ENCODE measurements at places on chromosomes 3 and 15. TPM values are rescaled to one million over a fixed set of nuclear protein-coding genes. Genes with fewer than 3 reads are reported as not detected.

DNA sequence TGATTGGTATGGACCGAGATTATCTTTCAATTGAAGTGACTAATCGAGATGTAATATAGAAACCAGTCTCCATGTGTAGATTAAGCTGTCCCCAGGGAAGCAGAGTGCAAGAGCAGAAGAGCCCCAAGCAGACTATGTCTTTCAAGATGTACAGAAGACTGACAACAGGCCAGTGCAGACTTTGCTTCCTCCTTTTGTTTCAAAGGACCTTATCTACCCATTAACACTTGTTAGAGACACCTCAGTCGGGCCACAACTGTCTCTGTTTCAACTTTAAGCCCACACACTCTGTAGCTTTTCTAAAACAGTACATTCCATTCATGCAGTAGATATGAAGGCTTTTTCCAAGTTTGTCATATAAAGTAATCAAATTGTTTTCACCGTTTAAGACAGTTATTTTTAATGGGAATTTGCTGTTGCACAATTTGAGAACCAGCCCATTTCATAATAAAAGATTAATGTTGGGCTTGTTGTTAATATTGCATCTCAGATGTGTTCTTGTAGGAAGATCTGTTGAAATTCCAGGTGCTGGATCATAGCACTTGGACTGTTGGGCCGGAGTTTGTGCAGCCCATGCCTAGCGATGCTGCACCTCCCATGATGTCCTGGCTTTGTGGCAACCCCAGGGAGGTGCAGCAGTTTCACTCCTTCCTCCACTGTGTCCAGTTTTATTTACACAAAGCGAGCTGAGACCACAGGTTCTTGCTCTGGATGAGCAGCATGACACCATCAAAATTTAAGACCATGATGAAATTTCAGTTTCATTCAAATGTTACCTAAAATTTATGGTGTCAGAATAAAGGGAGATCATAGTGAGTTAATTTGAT lies 12.4 kb downstream of the GORASP1 start:
- peak; percentile 74 for ATAC-seq

GRCh38 chr15:68500363-68501258 lies 68.6 kb upstream of the ITGA11 start:
- ATAC-seq, result no peak

GRCh38 chr15:85603703-85604102 lies 191.0 kb downstream of the KLHL25 start:
- no peak for ATAC-seq

GRCh38 chr3:115550285-115550761 lies 73.0 kb upstream of the GAP43 start:
- ATAC-seq, result peak; percentile 59

DNA sequence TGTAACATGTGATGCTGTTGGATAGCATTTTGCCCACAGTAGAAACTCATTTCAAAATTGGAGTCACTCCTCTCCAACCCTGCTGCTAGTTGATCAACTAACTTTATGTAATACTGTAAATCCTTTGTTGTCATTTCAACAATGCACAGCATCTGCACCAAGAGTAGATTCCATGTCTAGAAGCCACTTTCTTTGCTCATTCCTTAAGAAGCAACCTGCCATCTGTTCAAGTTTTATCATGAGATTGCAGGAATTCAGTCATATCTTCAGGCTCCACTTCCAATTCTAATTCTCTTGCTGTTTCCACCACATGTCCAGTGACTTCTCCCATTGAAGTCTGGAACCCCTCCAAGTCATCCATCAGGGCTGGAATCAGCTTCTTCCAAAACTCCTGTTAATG lies 42.9 kb downstream of the AKAP13 start:
- ATAC-seq, result no peak

GRCh38 chr15:62059816-62060112 lies 483 bp downstream of the VPS13C start:
- ATAC-seq, result peak; percentile 33

- ATAC-seq, result no peak
Observed at GRCh38 chr3:151813799-151814198, at the start of gene AADAC. TSS of gene AADAC (plus strand) at chr3:151814116. CDS start at chr3:151814163, 47 bp downstream.

DNA sequence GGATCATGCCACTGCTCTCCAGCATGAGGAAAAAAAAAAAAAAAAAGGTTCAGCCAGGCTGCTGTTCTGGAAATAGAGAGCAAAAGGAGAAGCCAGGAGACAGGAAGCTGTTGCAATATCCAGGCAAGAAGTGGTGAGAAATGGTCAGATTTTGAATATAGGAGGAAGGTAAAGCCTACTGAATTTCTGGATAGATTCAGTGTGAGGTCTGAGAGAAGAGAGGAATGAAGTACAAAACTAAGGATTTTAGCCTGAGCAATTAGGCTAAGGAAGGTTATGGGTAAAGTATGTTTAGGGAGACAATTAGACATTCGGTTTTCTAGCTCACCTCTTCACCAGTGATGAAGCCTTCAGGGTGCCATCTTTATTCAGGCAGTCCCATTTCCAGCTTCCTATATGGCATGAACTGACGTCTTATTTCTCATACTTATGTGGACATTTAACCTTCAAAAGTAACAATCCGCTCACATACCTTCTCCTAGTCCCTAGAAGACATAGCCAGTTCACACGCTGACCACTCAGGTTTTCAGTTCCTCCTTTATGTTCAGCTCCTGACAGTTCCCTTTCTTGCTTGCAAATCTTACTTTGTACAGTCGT lies 57.2 kb downstream of the KIF9 start:
- no peak for ATAC-seq

- ATAC-seq, result no peak
Observed at GRCh38 chr3:10635446-10636076, 130.2 kb upstream of the ATP2B2 start.

GRCh38 chr15:50068016-50068415 lies 51.0 kb downstream of the ATP8B4 start:
- no peak for ATAC-seq

GRCh38 chr3:168589376-168589775 lies 493.7 kb upstream of the GOLIM4 start:
- no peak for ATAC-seq

DNA sequence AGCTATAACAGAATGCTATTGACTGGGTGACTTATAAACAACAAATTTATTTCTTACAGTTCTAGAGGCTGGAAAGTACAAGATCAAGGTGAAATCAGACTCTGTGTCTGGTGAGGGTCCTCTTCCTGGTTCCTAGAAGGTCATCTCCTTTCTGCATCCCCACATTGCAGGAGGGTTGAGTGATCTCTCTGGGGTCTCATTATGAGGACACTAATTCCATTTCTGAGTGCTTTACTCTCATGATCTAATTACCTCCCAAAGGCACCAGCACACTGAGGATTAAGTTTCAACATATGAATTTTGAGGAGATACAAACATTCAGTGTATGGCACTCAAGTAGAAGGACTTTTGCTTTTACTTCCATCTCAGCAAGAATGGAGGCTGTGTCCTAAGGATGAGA lies 534.1 kb upstream of the KCNMB2 start:
- ATAC-seq, result no peak

DNA sequence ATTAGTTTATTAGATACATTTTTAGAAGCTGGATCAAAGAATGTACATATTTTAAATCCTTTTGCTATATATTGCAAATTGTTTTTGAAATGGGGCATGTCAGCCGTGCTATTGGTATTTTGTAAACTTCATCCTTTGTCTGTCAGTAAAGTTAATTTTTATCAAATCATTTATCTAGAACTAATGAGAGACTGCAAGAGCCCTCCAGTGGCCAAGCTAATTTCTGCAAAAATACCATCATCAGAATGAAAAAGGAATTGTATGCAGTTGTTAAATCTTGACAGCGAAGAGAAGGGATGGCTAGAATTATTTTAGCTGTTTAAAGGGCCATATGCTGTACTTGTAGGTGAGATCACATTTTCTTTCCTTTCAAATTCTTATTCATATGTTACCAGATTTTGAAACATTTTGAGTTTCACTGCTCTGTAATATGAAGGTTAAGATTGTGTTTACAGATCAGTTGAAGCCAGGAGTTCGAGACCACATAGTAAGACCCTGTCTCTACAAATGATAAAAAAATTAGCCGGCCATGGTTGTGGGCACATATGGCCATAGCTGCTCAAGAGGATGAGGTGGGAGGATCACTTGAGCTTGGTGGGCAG lies 8.1 kb upstream of the CLDN11 start:
- no peak for ATAC-seq

- no peak for ATAC-seq
Observed at GRCh38 chr3:194161131-194162045, 25.4 kb downstream of the HES1 start.

DNA sequence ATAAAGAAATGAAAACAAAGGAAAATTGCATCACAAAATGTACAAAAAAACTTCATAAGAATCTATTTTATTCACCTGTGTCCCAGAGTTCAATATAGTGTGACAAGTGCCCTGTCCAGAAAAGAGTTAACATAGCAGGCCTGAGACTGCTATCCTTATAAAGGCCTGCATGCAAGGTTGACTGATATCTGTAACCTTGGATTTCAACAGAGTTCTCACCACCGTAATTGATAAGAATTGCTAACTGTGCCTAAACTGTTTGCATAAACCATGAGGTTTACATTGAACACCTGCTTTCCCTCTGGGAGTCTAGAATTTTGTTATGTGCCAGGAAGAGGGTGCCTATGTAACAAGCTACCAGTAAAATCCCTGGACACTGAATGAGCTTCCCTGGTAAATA lies 461.7 kb upstream of the DPH6 start:
- ATAC-seq, result no peak

DNA sequence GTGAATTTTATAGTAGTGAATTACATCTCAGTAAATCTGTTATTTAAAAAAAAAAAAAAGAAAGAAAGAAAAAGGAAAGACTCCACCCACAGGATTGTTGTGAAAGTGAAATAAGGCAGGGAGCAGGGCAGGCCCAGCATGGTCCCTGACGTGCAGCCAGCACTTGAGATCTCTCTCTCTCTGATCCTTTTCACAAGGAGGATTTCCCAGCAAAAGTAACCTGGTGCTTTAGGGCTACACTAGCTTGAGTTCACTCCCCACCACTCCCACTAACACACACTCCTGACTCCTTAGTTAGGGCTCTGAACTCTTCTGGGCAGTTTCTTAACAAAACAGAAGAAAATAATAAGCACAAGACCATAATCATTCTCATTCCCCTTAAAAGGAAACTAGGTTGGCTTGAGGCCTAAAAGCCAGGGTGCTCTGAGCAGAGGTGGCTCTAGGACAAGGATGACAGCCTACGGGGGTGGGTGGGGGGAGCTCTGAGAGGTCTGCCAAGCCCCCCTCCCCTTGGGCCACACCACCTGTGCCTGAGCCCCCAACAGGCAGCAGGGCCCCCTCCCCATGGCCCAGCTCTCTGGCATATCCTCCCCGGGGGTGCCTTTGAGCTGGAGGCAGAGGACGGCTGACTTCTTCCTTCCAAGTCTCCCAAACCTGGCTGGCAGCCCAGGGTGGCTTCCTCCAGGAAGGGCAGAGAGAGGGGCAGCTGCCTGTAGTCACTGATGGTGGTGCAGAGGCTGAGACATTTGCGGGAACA lies 856 bp downstream of the TMEM40 start:
- ATAC-seq, result peak; percentile 80

ARRDC4 gene
- 49.5 TPM for total RNA-seq

C3orf80 gene
- total RNA-seq, result 1.1 TPM

ISLR gene
- total RNA-seq, result 110 TPM

APOD gene
- 123 TPM for total RNA-seq
